Central memory CD8-positive, alpha-beta T cell (primary cell): ENCODE measurements at places on chromosomes 1 and 21.

- H3K4me1 ChIP-seq, result no peaks in the 10 kb centered on the region
- no peak overlapping the region for H3K27ac ChIP-seq
- no peak overlapping the region for H3K4me3 ChIP-seq
- H3K27me3 ChIP-seq, result no peaks in the 10 kb centered on the region
- DNase-seq, result no peak
Observed at GRCh38 chr1:23989263-23989662, 9.1 kb upstream of the SRSF10 start.

GRCh38 chr21:39484711-39485276, 33.0 kb downstream of the SH3BGR start:
- H3K4me1 ChIP-seq, result no peaks in the 10 kb centered on the region
- no peaks in the 10 kb centered on the region for H3K36me3 ChIP-seq
- H3K27me3 ChIP-seq, result peaks cover 13% of the 10 kb centered on the region
- H3K4me3 ChIP-seq, result no peak overlapping the region

GRCh38 chr1:89460325-89460724, 64.3 kb upstream of the LRRC8B start:
- no peak overlapping the region for H3K4me3 ChIP-seq
- H3K27ac ChIP-seq, result no peak overlapping the region
- peaks cover 46% of the 10 kb centered on the region for H3K27me3 ChIP-seq
- no peak for DNase-seq
- H3K36me3 ChIP-seq, result no peaks in the 10 kb centered on the region

DNA sequence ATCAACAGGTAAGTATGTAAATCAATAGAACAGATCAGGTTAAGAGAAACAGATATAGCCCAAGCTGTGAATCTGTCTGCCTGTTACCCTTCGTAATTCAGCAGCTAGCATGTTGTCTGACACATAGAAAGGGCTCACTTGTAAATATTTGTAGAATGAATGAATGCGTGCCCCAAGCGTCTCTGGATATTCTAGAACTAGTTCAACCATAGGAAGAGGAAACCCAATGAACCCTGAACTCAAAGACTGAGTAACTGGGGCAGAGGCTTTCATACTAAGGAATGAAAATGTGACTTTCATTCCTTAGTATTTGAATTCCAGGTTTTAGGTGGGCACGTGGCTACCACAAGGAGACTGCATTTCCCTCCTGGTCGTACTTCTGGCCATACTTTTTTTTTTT, 60.1 kb upstream of the SMYD2 start:
- no peak for DNase-seq
- peaks cover 79% of the 10 kb centered on the region for H3K27me3 ChIP-seq
- no peak overlapping the region for H3K4me3 ChIP-seq
- H3K27ac ChIP-seq, result no peak overlapping the region
- no peaks in the 10 kb centered on the region for H3K4me1 ChIP-seq
- H3K36me3 ChIP-seq, result peaks cover 1% of the 10 kb centered on the region

DNA sequence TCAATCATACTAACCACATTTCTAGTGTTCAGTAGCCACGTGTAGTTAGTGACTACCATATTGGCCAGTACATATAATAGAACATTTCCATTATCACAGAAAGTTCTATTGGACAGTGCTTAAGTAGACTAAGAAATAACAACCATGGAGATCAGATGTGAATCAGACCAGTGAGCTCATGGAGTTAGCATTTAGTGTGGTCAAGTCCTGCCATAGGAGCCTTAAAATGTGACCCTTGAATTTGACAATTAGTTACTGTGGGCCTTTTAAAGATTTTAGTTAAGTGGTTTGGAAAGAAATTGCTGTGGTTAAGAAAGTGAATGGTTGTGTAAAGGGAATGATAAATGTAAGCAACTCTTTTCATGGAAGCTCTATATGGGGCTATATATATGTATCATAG, 123.4 kb downstream of the POU2F1 start:
- H3K27ac ChIP-seq, result no peak overlapping the region
- DNase-seq, result no peak
- peaks cover 3% of the 10 kb centered on the region for H3K36me3 ChIP-seq
- H3K4me1 ChIP-seq, result peaks cover 13% of the 10 kb centered on the region

DNA sequence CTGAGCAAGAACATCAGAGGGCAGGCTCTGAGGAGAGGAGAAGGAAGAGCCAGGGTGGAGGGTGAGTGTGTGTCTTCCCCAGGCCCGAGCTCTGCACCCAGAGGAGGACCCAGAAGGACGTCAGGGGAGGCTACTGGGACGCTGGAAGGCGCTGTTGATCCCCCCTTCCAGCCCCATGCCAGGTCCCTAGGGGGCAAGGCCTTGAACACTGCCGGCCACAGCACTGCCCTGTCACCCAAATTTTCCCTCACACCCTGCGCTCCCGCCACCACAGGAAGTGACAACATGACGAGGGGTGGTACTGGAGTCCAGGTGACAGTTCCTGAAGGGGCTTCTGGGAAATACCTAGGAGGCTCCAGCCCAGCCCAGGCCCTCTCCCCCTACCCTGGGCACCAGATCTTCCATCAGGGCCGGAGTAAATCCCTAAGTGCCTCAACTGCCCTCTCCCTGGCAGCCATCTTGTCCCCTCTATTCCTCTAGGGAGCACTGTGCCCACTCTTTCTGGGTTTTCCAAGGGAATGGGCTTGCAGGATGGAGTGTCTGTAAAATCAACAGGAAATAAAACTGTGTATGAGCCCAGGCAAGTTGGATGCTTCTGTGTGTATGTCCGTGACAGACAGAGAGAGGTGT, 17.1 kb downstream of the BCAN start:
- H3K36me3 ChIP-seq, result peaks cover 9% of the 10 kb centered on the region
- H3K4me3 ChIP-seq, result peak overlapping the region; percentile 59
- no peak overlapping the region for H3K27ac ChIP-seq
- DNase-seq, result no peak

DNA sequence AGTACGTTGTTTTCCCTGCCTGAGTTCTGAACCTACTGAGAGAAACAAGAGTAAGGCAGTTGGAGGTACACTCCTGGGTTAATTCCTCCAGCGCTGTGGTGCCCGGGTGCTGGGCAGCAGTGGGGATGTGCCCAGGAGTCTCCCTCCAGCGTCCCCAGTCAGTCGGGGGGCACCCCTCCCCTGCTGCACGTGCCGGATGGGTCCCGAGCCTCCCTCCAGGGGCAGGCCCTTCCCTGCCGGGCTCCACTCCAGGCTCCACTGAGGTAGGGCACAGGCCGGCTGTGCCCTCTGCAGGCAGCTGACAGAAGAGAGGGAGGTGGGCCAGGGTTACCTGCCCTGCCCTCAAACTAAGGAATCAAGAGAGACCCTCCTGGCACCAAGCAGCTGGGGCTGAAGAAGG, 238.1 kb upstream of the VAMP3 start:
- no peak overlapping the region for H3K27ac ChIP-seq
- H3K27me3 ChIP-seq, result peaks cover 15% of the 10 kb centered on the region
- no peak overlapping the region for H3K4me3 ChIP-seq
- H3K4me1 ChIP-seq, result no peaks in the 10 kb centered on the region
- no peak for DNase-seq
- no peaks in the 10 kb centered on the region for H3K36me3 ChIP-seq

DNA sequence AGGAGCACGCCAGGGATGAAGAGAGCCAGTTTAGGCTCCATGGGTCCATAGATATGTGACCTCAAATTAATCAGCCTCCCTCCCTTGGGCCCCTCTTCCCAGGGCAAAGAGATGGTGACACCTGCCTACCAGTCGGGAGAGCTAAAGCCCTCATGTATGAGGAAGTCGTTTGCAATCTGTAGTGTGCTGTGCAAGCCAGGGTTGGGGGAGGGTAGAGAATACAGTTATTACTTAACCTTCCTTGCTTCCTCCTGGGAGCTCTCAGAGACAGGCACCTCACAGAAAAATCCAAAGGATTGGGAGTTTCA, 4.0 kb downstream of the PGLYRP4 start:
- H3K27me3 ChIP-seq, result peaks cover 91% of the 10 kb centered on the region
- peaks cover 25% of the 10 kb centered on the region for H3K4me1 ChIP-seq
- no peak overlapping the region for H3K4me3 ChIP-seq
- no peak for DNase-seq

- DNase-seq, result no peak
- H3K4me1 ChIP-seq, result no peaks in the 10 kb centered on the region
- no peaks in the 10 kb centered on the region for H3K27me3 ChIP-seq
- H3K4me3 ChIP-seq, result no peak overlapping the region
Observed at GRCh38 chr1:68558321-68559026, 61.6 kb upstream of the DEPDC1 start.

DNA sequence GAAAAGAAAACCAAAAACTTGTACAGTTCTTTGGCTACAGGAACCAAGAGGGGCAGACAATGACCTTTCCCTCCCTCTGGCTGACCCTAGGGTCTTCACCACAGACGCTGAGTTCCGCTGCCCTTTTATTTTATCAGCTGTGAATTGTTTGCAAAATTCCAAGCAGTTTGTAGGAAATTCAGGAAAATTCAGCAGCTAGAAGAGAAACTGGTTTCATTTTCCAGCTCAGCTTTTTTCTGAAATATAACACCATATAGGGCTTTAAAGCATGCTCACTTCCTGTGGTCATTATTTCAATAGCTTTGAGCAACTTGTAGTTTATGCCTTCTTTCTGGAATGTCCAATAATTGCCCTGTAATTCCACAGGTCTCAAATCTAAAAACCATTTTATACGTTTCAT, 5.5 kb upstream of the PIK3R3 start:
- no peak overlapping the region for H3K4me3 ChIP-seq
- peaks cover 2% of the 10 kb centered on the region for H3K36me3 ChIP-seq
- H3K4me1 ChIP-seq, result peaks cover 11% of the 10 kb centered on the region
- no peak overlapping the region for H3K27ac ChIP-seq
- peaks cover 18% of the 10 kb centered on the region for H3K27me3 ChIP-seq

GRCh38 chr1:110107867-110108469, 4.3 kb upstream of the UBL4B start:
- H3K27me3 ChIP-seq, result peaks cover 53% of the 10 kb centered on the region
- H3K4me1 ChIP-seq, result no peaks in the 10 kb centered on the region
- H3K27ac ChIP-seq, result no peak overlapping the region
- H3K36me3 ChIP-seq, result peaks cover 2% of the 10 kb centered on the region
- no peak overlapping the region for H3K4me3 ChIP-seq
- no peak for DNase-seq

GRCh38 chr1:7588457-7588827, 182.7 kb upstream of the VAMP3 start:
- no peak for DNase-seq
- no peak overlapping the region for H3K4me3 ChIP-seq
- H3K27ac ChIP-seq, result no peak overlapping the region

DNA sequence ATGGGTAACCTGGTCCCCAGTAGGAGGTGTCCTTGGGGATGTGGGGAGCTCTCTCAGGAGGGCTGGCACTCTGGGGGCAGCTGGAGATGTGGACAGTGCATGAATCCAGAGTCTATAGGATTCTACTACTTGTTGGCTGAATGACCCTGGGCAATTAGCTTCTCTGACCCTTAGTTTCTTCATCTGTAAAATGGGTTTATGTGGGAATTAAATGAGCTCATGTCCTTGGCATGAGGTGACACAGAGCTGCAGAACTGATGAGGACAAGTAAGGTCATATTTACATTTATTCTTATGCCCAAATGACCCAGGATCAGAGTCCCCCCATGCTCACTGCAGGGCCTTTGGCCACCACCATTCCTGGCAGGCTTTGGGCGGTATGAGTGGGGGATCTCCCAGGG, 29.3 kb downstream of the FOXO6 start:
- no peak for DNase-seq
- no peak overlapping the region for H3K27ac ChIP-seq
- peaks cover 42% of the 10 kb centered on the region for H3K27me3 ChIP-seq
- H3K36me3 ChIP-seq, result peaks cover 2% of the 10 kb centered on the region
- peaks cover 2% of the 10 kb centered on the region for H3K4me1 ChIP-seq
- H3K4me3 ChIP-seq, result no peak overlapping the region

DNA sequence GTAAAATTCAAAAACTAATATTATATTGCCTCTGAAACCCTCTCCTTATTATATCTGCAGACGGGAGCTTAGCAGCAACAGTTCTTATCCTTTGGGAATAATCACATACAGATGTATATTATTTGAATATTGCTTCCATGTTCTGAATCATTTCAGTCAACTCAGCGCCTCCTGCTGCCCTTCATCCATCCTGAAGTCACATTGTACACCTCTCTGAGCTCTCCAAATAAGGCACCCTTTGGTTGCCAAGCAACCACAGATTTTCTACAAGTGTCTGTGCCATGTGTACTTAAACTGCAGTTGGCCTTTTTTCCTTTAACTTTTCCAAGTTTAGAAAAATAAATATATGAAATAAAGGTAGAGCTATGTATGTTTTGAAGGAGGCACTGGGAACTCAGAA, 384.3 kb downstream of the LRRIQ3 start:
- no peaks in the 10 kb centered on the region for H3K4me1 ChIP-seq
- DNase-seq, result no peak
- H3K27me3 ChIP-seq, result no peaks in the 10 kb centered on the region
- H3K36me3 ChIP-seq, result no peaks in the 10 kb centered on the region
- H3K4me3 ChIP-seq, result no peak overlapping the region

DNA sequence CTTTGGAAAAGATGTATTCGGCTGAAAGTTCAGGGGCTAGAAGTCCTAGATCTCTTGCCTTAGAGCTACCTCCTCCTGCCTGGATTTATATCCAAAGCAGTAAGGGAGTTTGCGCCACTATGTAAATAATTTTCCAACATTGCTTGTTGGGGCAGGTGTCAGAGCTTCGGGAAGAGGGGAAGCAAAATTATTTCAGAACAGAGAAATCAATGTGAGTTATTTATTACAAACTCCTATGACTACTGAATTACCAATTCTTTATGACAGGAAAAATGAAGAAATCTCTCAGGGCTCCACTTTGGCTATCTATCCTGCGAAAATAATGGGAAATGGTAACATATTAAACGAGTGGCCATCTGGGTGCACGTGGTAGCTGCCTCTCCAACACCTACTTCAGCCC, at the start of gene CRP:
CRP (minus strand) TSS at position 61 of the 400 bp plus-strand sequence. CDS start 104 bp downstream, outside the sequence.
- no peaks in the 10 kb centered on the region for H3K4me1 ChIP-seq

DNA sequence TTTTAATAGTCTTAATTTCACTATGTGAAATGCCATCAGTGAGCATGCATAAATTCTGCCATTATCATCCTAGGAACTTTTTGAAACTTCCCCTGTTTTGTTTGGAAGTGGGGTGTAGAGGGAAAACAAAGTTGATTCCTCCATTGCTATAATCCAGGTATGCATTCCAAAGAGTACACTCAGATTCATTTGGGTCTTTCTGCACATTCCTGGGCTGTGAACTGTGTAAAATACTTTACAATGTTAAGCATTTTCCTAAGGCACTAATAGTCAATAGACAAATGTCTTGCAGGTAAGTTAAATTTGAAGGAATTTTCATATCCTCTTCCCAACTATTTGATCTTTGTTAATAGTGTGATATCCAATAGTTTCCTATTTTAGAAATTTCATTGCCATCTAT, 36.2 kb downstream of the SGIP1 start:
- H3K27ac ChIP-seq, result no peak overlapping the region
- no peaks in the 10 kb centered on the region for H3K36me3 ChIP-seq
- H3K4me3 ChIP-seq, result no peak overlapping the region
- DNase-seq, result no peak
- no peaks in the 10 kb centered on the region for H3K4me1 ChIP-seq
- peaks cover 56% of the 10 kb centered on the region for H3K27me3 ChIP-seq

DNA sequence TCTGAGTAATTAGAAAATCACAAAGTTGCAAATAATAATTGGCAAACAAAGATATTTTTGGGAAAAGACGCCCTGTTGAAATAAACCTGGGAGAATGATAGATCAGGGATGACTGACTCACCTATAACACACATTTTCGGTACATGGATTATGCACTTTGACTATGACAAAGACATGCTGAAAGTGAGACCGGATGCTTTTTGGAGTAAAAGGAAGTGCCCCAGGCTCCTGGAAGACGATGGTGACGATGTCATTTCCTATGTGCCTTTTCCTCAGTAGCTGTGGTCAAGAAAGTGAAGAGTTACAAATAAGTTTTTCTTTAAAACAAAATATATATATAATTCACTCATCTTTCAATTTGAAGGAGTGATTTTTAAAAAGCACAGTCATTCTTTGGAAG, 158.7 kb downstream of the SIPA1L2 start:
- H3K27me3 ChIP-seq, result no peaks in the 10 kb centered on the region
- peaks cover under 1% of the 10 kb centered on the region for H3K36me3 ChIP-seq
- DNase-seq, result no peak
